ENCODE measurements at places on chromosomes 2 and 18.
A peak's percentile ranks its signal among the peaks of the same experiment; 100 is the strongest.

DNA sequence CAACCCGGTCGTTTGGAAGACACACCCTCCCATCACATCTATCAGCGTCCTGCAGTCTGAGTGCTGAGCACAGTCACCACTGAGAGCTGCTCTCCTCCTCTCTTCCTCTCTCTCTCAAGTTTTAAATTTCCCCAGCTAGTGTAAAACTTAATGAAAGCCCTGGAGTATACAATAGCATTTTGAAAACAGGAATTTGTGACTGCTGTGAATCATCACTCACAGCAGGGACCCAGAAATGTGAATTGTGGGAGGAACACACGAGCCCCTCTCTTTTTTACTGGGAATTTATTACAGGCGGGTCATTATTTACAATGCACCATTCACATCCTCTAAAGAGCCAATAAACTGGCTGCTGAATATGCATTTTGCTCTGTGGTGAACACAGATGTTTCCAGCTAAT is 185.0 kb upstream of the SMIM21 start:
- DNase-seq: no peak

- no peak for DNase-seq
Observed at GRCh38 chr18:69216321-69216720, 184.4 kb upstream of the DOK6 start.

DNA sequence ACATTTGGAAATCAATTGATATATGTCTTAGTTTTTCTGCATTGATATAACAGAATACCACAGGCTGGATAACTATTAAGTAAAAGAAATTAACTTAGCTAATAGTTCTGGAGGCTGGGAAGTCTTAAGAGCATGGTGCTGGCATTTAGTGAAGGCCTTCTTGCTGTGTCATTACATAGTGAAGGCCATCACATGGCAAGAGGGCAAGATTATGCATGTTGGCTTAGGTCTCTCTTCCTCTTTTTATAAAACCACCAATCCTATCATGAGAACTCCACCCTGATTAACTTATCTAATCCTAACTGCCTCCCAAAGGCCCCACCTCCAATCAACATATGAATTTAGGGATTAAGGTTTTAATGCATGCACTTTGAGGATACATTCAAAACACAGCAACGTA is 225.5 kb upstream of the VRK2 start:
- no peak for DNase-seq

GRCh38 chr2:224155896-224156295 is 116.8 kb upstream of the SERPINE2 start:
- DNase-seq: no peak

DNA sequence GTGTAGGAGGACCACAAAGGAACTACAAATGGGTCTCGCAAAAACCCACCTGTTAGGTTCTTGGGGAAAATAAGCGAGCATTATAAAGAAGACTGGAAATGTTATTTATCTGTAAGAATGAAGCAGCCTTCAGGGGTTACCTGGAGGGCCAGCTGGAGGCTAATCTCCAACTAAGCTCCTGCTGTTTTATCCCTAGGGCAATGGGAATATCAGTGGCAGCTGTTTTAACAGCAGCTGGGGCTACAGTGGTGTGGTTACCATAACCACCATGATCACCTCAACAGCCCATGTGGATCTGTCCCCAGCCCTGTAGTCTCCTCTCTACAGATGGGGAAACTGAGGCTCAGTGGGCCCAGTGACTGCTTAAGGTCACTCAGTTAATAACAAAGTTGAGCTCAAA is 108.1 kb downstream of the FTCDNL1 start:
- no peak for DNase-seq

DNA sequence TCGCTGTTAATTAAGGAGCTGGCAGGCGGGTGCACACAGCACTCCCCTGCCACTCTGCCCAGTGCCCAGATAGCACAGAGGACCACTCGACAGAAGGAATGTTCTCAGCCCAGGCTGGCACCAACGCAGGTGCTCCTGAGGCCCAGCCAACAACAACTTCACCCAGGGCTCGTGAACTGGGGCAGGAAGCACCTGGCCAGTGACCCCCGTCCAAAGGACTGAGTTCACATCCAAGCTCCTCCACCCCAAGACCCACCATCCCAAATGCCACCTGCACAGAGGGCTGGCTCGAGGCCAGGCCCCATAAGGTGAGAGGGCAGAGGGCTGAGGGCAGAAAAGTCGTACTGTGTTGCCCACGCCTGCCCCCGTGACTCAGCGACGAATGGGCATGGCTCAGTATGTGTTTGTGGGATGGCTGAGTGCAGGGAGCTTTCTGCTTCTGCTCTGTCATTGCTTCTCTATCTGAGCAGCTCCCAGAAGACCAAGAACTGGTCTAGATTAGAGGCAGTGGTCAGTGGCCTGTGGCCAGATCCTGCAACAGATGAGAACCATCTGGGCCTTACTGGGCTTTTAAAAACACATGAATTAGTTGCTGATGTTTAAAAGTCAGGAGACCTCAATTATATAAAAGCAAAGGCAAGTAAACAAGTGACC is 68.4 kb downstream of the POLR1A start:
- DNase-seq: peak; percentile 14

DNA sequence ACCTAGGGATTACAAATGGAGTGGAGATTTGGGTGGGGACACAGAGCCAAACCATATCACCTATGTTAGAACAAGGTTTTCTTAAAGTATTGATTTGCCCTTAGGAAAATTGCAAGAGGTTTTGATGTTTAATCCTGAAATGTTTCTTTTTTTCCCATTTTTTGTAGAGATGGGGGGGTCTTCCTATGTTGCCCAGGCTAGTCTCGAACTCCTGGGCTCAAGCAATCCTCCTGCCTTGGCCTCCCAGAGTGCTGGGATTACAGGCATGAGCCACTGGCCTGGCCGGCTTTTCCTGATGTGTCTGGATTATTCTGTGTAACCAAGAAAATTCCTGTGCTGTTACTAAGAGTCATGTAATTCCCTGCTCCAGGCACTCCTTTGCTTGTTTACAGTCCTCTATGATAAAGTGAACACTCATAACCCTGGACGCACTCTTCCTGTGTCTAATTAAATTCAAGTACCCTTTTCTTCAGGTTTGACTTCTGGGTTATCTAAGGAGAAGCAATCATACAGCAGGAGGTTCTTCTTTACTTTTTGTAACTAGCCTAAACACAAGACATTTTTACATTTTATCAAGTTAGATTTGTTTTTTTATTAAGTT is 15.0 kb upstream of the CTDP1 start:
- peak; percentile 94 for DNase-seq

Measured in trophoblast cell (in vitro differentiated cells and primary cell).